ENCODE measurements at places on chromosomes 11 and 22.
A peak's percentile ranks its signal among the peaks of the same experiment; 100 is the strongest.

DNA sequence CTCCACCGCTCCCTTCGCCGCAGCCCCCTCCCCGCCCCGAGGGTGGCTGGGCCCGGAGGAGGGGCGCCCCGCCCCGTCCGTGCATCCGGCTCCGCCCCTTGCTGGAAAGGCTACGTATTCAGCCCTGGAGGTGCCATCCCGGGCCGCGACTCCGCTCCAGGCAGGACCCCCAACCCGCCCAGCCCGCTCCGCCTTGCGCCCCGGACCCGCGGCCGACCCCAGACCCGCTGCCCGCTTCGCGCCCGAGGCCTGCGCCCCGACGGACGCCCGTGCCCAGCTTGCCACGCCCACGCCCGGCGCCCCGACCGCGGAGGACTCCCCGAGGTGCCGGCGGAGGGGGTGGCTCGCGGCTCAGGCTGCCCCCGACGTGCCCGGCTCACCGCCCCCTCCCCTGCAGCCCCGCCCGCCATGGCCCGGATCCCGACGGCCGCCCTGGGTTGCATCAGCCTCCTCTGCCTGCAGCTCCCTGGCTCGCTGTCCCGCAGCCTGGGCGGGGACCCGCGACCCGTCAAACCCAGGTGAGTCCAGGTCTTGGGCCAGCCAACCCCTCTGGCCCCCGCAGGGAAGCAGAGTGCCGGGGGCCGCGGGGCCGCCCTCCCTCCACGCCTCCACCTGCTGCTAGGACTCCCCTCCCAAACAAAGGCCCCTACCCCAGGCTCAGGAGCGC is at the start of gene ADM2:
Gene ADM2 (plus strand): TSS at position 104 of the 667 bp plus-strand sequence. CDS start 305 bp downstream, at position 409.
- no peak for DNase-seq

DNA sequence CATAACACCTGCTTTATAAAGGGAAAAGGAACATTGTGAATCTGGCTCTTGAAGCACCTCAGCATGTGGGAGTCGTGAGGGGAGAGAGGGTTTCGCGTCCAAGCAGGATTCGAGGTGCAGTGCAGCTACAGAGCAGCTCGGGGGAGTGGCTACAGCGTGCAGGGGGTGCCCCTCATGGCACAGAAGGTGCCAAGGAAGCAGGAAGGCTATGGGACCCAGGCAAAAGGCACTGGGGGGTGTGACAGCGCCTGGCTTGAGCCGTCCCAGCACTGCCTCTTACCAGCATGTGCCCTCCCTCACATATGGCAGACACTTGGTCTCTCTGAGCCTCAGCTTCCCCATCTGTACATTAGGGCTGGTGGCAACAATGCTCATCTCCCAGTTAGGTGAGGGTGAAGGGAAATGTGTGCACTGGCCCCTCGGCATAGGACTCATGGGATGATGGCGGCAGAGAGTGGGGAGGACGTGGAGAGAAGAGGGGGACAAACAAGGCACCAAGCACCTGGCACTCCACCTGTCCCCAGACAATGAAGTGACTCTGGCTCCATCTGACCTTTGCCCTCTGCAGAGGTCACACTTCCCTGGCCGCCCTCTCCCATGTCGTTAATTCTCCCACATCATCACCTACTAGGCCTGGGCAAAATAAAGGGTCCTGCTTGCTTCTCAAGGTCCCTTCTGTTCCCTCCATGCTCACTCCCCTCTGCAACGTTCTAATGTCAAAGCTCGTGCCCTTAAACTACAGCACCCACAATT is 10.4 kb downstream of the TNKS1BP1 start:
- DNase-seq: no peak

DNA sequence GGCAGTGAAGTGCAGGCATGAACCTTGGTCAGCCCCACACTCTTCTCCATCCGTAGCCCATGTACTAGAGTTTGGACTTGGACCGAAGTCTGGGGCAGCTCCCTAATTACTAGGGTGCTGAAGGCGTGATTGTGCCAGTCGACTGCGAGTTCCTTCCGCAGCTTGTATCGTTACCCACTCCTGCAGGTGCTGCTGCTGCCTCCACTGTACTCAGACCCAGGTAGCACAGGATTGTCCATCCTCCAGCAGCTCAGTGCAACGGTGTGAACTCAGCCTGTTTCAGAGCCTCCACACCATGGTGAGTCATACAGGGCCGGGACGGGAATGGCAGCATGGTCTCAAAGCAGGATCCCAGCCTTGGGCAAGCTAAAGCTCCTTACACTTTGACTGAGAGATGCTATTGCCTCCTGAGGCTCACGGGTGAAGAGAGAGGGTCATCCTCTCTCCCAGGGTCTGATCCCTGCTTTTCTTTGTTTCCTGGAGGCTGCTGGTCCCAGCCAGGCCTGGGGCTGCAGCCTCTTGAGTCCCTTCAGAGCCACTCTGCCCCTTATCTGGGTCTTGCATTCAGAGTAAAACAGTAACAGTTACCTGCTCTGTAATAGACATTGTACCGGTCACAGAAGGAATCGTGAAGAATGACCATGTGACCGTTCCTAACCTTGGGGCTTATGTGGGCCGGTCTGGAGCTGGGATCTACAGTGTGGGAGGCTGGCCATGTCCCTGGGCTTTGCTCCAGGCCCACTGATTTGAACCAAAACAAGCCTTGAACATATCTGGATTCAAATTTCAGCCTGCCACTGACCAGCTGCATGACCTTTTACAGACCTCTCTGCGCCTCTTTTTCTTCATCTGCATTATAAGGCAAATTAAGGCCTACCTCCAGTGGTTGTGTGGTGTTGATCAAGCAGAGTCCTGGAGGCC is 1.7 kb downstream of the TKFC start:
- no peak for DNase-seq

DNA sequence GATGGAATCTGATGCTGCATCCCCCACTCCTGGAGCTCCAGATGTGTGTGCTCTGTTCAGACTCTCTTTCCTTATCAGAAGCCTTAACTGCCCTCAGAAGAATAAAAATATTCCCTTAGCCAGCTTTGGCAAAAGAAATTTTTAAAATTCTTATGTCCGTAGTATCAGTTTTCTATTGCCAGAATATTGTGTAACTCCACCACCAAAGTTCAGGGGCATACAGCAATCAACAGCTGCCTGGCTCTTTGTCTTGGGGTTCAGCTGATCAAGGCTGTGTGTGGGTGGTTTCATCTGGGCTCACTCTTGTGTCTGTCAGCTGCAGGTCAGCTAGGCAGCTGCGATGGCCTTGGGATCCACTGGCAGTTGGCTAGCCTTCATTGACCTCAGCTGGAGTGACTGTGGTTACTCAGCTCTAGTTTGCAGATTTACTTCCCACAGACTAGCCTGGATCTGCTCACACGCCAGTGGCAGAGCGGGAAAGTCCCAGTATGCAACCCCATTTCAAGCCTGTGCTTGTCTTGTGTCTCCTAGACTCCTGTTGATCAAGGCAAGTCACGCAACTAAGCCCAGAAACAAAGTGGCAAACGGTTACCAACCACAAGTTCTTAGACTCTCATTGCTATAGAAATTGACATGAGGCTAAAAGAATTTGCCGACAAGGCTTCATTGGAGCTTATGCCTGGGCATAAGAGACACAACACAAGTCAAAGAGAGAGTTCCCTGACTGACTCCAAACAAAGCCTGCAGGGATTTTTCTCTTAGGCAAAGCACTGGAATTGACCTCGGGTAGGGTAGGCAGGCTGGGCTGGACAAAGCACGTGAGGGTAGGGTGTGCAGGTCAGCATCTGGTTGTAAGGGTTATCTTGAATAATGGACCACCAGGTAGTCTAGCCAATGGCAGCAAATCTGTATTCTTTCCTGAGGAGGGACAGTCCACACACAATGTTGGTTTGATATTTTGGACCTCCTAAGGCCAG is 7.5 kb downstream of the TMEM138 start:
- DNase-seq: peak; percentile 95

GRCh38 chr11:111776398-111777093 is 10.4 kb upstream of the PPP2R1B start:
- DNase-seq: no peak

GRCh38 chr11:7977232-7977917 is 9.8 kb upstream of the EIF3F start:
- DNase-seq: peak; percentile 1

DNA sequence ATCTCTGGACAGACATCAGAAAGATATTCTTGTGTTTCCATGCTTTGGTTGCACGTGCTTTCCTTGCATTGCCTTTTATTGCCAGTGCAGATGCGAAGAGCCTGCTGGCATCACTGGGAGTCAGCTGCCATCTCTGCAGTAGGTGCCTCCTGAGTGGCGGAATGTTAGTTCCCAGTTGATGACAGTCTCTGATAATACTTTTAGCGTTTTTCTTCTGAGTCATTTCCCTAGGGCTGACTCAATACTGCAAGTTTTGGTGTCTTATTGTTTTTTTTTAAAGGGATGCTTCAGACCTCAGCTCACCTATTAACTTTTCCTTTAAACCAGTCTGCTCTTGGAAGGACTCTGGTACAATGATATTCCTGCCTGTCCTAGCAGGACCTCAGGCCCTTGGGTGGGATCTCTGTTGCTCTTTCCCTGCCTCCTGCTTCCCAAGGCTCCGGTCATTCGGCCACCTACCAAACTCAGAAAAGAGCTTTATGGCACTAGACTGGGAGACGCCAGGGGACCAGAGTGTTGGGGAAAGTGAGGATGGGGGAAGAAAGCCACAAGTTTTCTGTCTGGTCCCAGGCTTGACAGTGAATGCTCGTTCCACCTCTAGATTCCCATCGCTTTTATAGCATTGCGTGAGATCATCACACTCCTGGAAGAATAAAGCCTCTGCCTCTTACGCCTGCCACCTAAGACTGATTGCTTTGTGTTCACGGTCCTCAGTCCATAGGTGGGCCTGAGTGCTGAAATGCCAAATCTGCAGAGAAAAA is 308.7 kb downstream of the DDX10 start:
- no peak for DNase-seq

- no peak for DNase-seq
Observed at GRCh38 chr22:20459152-20459542, 21.5 kb upstream of the SCARF2 start.

- peak; percentile 44 for DNase-seq
Observed at GRCh38 chr11:119741369-119742262, 12.6 kb upstream of the NECTIN1 start.

DNA sequence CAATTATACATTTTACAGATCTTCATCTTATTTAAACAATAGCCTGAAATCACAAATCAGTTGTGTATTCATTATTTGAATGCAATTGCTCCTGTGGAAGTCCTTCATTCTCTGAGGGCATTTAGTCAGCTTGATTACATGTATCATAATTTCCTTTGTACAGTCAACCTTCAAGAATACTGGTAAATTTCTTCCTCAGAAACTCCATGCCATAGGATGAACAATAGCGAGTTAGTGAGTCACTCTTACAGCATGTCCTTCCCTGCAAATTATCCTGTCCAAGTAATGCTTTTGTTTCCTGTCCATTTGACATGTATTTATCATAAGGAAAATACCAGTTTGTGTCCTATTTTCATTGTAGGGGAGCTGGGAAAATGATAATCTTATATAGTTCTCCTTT is 3.8 kb downstream of the OR10S1 start:
- DNase-seq: no peak

DNA sequence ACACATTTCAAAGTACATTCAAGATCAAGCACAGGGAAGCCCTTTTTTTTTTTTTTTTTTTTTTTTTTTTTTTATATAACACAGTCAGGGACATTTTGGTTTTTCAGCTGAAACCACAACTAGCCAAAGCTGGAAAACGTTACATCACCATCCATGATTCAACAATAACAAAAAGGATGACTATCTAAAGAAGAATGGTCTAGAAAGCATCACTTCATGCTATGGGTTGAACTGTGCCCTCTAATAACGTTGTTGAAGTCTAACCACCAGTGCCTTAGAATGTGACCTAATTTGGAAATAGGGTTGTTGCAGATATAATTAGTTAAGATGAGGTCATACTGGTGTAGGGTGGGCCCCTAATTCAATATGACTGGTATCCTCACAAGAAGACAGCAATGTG is 46.6 kb downstream of the MTMR2 start:
- DNase-seq: no peak

DNA sequence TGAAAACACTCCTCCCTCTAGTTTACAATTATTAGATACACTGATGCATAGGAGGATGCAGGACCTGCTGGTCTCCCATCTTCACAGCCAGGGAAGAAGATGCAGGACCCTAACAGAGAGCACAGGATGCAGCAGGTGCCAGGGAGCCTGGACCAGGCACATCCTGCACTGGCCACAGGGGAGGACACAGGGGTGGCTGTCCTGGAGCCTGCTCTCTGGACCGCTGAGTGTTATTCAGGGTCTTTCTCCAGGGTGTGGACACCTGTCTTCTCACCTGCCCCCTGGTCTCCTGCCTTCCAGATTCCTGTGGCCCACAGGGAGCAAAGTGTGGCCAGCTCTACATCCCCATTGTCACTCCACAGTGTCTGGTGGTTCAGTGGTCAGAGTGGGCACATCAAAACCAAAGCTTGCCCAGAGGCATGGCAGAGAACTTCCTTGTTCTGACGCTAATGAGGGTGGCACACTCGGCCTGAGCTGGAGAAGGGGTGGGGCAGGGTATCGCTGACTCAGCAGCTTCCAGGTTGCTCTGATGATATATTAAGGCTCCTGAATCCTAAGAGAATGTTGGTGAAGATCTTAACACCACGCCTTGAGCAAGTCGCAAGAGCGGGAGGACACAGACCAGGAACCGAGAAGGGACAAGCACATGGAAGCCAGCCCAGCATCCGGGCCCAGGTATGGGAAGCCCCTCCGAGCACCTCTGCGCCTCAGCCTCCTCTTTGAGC is at the start of gene APOBEC3A:
Gene APOBEC3A (plus strand): TSS at position 564 of the 725 bp plus-strand sequence. CDS start 83 bp downstream, at position 647.
- peak; percentile 85 for DNase-seq

DNA sequence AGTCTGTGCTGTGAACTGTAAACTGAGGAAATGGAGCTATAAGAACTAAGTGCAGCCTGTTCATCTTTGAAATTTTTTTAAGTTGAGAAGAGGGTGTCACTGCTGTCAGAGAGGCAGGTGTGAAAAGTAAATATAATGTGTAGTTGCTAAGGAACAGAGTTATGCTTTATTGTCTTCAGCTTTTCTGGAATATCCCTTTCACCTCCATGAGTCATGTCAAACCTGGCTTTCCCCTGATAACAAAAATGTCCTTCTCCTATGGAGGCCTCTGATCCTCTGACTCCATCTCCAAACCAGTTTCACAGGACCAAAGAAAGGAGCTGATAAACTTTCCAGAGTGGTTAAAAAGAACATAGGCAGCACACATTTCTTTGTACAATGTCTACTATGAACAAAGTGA is 12.8 kb upstream of the MUC15 start:
- DNase-seq: no peak

DNA sequence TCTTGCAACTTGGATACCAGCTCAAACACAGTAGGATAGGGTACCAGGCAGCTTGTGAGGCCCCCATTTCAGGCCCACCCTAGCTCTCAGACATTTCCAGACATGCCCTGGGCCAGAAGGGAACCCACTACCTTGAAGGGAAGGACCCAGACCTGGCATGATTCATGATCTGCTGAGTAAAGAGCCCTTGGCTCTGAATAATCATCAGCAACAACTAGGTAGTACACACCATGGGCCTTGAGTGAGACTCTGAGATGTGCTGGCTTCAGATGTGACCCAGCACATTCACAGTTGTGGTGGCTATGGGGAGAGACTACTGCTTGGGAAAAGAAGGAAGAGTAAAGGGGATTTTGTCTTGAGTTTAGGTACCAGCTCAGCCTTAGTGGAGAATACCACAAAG is 23.6 kb downstream of the JRKL start:
- no peak for DNase-seq

GRCh38 chr11:64146036-64146955 is 19.6 kb downstream of the MACROD1 start:
- peak; percentile 66 for DNase-seq

- no peak for DNase-seq
Observed at GRCh38 chr11:31059529-31059928, 310.0 kb downstream of the DCDC1 start.
